ENCODE measurements at places on chromosomes 12 and 14.

DNA sequence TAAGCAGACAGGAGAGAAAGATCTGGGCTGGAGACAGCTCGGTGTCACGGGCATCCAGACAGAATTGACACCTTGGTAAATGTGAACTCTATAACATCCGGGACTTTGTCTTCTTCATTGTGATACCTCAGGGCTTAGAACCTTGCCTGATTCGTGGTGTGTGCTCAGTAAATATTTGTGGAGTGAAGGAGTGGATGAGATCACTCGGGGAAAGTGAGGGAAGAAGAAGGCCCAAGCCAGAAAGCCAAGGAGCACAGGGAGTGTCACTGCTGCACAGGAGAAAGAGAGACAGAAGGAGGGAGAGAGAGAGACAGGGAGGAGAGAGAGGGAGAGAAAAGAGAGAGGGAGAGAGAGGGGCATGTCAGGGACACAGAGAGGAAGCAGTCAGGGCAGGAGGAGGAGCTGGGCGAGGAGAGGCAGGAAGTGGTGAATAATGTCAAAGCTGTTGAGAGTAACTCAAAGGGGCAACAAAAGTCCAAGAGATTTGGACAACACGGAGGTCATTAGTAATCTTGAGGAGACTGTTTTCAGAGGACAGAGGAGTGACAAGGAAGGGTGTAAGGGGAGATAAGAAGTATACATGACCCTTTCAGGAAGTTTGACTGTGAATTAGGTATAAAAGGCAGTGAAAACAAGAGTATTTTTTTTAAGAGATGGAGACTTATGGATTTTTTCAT lies 141.6 kb upstream of the MAX start:
- DNase-seq, result no peak

GRCh38 chr12:84696281-84696680 lies 216.3 kb downstream of the SLC6A15 start:
- no peak for DNase-seq

GRCh38 chr14:74573421-74574089 lies 38.5 kb downstream of the LTBP2 start:
- DNase-seq, result no peak

- no peak for DNase-seq
These were observed 218.1 kb downstream of the GLT1D1 start for GRCh38 chr12:129071362-129071761.

- no peak for DNase-seq
These were observed 7.0 kb downstream of the VCPKMT start for GRCh38 chr14:50109342-50109741.

- no peak for DNase-seq
These were observed 7.7 kb upstream of the MEG3 start for GRCh38 chr14:100818221-100818699.

DNA sequence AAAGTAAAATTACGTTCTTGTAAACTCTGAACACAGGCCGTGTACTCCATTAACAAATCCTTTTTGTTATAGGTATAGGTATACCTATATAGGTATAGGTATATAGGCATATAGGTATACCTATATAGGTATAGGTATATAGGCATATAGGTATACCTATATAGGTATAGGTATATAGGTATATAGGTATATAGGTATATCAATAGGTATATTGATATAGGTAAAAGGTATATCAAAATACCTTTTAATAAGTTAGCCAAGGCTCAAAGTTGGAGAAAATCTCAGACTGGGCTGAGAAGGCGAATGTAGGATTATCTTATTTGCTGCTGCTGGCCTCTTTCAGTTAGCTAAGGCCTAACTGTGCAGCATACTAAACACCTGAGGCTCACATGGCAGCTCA lies 3.4 kb downstream of the SCFD1 start:
- no peak for DNase-seq

DNA sequence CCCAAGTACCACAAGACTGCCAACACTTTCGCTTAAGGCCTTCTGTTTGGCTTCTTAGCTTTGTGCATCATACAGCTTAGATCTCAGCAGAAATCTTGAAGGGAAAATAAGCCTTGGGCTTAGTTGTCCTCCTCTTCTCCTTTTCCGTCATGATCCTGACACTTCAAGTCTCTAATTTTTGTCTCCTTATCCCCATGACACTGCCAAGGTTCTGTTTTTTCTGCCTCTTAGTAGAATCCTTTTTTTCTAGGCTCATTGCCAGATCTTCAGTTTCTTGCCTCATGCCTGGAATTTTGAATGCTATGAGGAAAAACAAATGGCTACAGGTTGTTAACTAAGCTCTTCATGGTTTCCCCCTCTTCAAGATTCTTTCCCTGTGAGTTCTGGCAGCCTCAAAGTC lies 450.4 kb downstream of the LRFN5 start:
- no peak for DNase-seq

DNA sequence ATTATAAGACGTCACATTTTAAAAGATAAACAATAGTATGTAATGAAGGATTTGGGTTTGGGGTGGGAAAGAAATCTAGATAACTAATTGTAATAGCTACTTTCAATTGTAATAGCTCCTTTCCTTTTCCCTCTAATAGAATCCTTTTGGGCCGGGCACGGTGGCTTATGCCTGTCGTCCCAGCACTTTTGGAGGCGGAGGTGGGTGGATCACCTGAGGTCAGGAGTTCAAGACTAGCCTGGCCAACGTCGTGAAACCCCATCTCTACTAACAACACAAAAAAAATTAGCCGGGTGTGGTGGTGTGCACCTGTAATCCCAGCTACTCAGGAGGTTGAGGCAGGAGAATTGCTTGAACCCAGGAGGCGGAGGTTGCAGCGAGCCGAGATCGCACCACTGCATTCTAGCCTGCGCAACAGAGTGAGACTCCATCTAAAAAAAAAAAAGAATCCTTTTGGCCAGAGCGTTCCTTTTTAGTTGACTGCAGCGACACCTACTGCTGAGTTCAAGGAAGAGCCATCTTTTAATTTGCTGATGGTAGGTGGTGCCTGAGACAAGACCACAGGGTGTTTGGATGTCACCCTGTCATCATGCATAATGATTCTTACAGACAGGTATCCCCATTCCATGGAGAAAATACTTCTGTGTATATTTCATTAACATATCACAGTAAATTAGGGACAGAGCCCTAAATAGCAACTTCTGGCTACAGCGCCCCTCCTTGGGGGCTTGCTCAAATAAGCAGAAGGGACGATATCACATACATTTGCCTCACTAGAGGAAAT lies 79.5 kb downstream of the ARMH4 start:
- DNase-seq, result no peak

- no peak for DNase-seq
These were observed 27.1 kb downstream of the KCTD10 start for GRCh38 chr12:109449845-109450532.
